ENCODE measurements at places on chromosomes 16 and 17.
A peak's percentile ranks its signal among the peaks of the same experiment; 100 is the strongest.

GRCh38 chr17:7955414-7956227 lies 23.6 kb downstream of the CNTROB start:
- DNase-seq: no peak

GRCh38 chr17:40105861-40106759 lies 5.7 kb upstream of the NR1D1 start:
- no peak for DNase-seq

- DNase-seq: no peak
Measured at GRCh38 chr16:67181346-67181745, 2.4 kb downstream of the MATCAP1 start.

GRCh38 chr16:68739964-68740627 lies 3.0 kb downstream of the CDH1 start:
- no peak for DNase-seq

- DNase-seq: no peak
Measured at GRCh38 chr17:35170968-35171771, 23.0 kb downstream of the SLC35G3 start.

GRCh38 chr17:74280093-74280513 lies 6.1 kb downstream of the DNAI2 start:
- DNase-seq: no peak

- DNase-seq: no peak
Measured at GRCh38 chr17:57838857-57839570, 10.8 kb downstream of the MRPS23 start.

DNA sequence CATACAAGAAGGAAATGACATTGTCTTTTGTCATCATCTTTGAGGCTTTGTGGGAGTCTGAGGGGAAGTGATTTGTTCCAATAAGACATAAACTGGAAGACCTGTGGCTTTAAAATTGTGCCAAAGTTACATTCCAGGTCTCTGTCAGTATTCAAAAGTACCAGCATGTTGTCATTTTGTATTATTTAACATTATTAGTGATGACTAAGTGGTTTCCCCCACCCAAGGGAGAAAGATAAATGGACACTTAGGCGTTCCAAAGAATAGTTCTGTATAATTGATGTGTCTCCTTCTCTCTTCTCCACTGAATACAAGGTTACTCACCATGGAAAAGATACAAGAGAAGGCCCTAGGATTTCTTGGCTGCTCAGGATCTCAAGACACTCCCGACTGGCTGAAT lies 3.8 kb downstream of the CFAP97D1 start:
- no peak for DNase-seq

GRCh38 chr17:32277284-32277683 lies 11.7 kb downstream of the RHBDL3 start:
- no peak for DNase-seq

DNA sequence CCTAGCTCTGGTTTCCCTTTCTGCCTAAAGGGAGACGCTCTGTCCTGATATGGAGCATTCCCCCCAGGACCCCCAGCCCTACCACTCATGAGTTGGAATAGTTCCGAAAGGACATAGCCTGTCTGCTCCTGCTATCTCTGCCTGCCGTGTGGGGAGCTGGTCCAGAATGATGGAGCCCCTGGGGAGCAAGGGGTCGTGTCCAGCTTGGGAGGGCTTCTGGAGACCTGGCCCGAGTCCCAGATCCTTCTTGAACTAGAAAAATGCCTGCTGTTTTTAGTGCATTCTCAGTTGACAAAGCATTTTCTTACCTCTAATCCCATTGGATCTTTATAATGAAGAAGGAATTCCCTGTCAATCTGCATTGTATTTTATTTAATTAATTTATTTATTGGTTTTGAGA lies 9.1 kb upstream of the GRN start:
- no peak for DNase-seq

GRCh38 chr16:3017794-3018506 lies at the start of gene CLDN6:
Gene CLDN6, minus strand, starts transcription at chr16:3018183. Its CDS starts 2,162 bp downstream, at chr16:3016021.
- peak; percentile 18 for DNase-seq

- no peak for DNase-seq
Measured at GRCh38 chr16:31347445-31347844, 7.5 kb upstream of the ITGAX start.

GRCh38 chr17:57559634-57560318 lies 185.3 kb downstream of the CCDC182 start:
- DNase-seq: peak; percentile 20

GRCh38 chr16:78619811-78620210 lies 520.4 kb downstream of the WWOX start:
- no peak for DNase-seq

DNA sequence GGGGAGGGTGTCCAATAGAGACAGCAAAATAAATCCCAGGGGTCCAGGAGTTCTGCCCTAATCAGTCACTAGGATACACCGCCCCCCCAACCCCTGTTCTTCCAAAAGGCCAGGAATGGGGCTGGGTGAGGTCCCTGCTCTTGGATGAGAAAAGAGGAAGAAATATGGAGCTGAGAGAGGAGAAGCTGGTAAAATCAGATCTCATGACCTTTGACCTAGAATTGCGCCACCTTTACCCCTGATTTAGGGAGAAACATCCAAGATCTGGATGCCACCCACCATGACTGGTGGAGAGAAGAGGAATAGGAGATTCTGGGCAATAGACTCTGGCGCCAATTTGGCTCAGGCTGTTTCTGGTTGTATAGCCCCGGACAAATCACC lies 707 bp upstream of the CACNB1 start:
- peak; percentile 39 for DNase-seq

DNA sequence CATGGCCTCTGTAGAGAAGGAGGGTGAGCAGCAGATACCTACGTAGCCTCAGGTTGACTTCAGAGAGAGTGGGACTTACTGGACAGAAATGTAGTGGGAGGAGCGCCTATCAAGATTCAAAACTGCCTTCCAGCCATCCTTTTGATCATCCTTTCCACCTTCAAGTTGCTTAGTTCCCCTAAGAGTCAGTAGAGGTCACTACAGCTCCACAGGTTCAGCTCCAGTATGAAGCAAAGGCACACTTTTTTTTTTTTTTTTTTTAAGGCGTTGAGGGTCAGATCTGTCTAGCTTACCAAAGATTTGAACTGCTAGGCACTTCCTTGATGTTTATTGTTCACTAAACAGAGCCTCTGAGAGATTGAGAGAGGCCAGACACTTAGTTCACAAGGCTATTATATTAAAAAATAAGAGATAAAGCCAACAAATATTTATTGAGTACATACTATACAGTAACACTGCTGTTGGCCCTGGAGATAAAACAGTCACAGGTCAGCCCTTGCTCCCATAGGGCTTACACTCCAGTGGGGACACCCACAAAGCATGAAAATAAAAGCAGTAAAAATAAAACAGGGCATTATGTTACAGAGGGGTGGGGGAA lies 3.1 kb downstream of the RNF227 start:
- DNase-seq: peak; percentile 60

DNA sequence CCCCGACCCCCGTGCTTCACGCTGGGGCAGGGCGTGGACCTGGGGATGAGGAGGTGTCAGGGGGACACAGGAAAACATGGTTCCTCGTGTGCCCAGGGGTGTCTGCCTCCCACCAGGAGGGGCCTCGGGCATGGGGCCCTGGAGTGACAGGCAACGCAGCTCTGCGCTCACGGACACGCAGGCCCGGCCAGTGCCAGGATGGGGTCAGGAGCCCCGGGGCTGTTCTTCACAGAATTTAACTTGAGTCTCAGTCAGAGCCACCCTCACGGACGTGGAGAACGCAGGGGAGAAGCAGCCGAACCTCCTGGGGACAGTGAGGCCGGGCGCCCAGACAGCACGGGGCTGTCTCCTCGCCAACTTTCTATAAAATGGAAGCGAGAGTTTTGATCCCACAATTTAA lies 16.7 kb downstream of the UNKL start:
- DNase-seq: no peak

GRCh38 chr17:65785109-65785508 lies 223.7 kb upstream of the AXIN2 start:
- DNase-seq: no peak

DNA sequence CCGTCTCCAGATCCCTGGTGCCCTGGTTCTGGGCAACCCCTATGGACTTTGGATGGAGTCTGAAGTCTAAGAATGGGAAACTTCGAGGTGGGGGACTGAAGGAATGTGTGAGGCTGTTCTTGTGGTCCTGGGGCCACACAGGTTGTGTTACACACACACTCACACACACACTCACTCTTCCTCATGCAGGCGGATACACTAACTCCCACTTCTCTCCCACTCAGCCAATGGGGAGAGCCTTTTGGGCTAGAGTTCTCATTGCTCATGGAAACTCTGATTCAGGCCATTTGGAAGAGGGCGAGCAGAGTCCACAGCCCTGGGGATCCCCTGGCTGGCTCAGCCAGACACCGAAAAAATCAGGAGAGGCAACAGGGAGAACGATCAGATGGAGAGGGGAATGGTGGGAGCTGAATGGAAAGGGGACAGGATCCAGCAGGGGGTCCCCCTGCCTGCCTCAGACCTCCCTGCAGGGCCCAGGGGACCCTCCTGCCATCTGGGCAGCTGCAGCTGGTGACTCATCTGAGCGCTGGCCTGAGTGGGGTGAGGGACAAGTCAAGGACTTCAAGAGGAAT lies 9.1 kb downstream of the IGFBP4 start:
- no peak for DNase-seq

GRCh38 chr16:75252049-75252864 lies 833 bp upstream of the BCAR1 start:
- no peak for DNase-seq

- DNase-seq: no peak
Measured at GRCh38 chr17:19238167-19238505, 970 bp downstream of the EPN2 start.

- no peak for DNase-seq
Measured at GRCh38 chr17:31387438-31387837, 4.0 kb upstream of the RAB11FIP4 start.

DNA sequence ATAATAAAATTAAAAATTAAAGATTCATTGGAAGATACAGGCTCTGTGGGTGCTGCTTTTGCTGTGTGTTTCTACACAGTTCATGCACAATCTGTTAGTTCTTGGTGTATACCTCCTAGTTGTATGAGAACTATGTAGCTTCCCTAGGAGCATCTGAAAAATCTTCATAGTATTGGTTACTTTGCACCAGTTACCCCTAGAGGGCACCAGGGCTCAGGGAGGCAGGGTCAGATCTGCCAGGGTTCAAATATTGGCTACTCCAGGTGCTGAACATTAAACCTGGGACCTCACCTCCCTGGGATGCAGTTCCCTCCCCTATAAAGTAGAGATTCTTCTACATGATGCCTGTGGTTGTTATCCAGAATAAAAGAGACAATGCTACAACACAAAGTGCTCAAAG lies 583.0 kb upstream of the CDH11 start:
- no peak for DNase-seq

DNA sequence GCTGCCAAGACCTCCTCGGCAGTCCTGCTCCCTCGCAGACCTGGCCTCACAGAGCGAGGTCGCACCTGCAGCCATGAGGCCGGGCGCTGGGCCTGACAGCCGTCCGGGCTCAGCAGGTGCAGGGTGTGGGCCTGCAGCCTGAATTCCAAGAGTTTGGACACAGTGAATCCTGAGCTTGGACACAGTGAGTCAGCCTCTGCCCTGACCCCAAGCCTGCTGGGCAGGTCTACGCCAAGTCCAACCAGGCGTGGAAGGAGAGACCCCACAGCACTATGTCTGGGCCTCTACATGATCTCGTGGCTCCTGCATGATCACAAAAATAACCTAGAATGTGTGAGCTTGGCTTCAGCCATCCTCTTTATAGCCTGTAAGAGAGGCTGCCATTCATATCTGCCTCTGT lies 121.0 kb downstream of the C16orf95 start:
- DNase-seq: no peak

DNA sequence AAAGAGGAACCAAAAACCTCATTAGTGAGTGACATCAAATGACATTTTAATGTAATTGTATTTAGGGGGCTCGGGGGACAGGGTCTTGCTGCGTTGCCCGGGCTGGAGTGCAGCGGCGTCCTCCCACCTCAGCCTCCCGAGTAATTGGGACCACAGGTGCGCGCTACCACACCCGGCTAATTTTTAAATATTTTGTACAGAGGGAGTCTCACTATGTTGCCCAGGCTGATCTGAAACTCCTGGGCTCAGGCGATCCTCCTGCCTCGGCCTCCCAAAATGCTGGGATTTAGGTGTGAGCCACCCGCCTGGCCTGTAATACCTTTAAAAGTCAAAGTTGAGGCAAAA lies 581 bp downstream of the SNRNP25 start:
- no peak for DNase-seq

DNA sequence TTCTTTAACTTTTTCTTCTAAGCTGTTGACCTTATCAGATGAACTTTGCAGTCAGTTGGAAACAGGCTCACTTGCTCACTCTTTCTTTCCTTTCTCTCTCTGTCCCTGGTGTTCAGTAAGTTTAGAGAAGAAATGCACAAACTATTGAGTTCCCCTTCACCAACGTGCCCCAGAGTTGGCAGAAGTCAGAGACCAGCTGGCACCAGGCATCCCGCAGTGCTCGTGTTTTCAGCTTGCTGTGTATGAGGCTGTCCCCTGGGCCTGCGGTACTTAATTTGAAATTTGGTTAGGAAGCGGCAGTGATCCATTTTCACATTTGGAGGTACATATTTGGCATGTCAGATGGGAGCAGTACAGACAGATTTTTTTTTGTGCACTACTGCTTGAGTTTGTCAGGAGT lies 258.6 kb downstream of the SNX29 start:
- no peak for DNase-seq
